Activated CD4-positive, alpha-beta T cell treated with anti-CD3 and anti-CD28 coated beads, Interleukin-10, Interleukin-2, amounts not matched to agents 100 ng/mL and 50 ng/mL, durations not matched to agents 16 hours and 8 hours (primary cell): ENCODE measurements at places on chromosomes 5 and 9.

DNA sequence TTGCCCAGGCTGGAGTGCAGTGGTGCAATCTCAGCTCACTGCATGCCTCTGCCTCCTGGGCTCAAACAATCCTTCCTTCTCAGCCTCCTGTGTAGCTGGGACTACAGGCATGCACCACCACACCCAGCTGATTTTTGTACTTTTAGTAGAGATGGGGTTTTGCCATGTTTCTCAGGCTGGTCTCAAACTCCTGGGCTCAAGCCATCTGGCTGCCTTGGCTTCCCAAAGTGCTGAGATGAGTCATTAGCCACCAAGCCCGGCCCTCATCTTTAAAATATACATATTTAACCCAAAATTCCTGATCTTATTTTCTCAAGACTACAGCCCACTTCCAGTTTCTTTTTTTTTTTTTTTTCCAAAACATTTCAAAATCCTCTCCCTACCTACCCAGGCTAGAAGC lies 31.7 kb upstream of the MINAR2 start:
- DNase-seq: no peak

DNA sequence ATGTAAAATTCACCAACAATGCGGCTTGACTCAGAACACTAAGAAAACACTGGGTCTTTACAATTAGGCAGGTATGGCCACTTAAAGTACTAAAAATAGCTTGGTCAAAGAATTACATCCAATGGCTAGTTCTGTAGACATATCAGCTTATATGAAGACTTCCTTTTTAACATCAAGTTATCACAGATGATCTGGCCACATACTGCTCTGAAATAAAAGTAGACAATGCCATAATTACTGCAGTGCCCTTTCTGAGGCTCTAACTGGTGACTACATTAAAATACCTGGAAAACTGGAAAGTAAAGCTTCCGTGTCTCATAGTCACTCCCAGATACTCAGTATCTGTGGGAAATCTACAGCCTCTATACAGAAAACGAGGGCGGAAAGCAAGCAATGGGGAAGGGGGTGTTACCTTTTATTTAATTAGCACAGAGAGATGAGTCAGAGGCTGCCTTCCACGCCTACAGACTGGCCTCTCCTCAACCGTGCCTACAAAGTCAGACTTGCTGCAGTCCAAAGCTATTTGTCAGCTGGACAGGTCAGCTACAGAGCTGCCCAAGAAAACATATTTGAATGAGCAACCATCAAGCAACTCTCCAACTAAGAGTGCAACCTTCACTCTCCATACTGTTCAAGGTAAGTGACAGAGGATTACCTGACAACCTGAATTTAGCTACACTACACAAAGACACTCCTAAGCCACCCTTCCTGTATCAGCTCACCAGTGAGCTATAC lies 8.7 kb downstream of the SERINC5 start:
- peak; percentile 64 for DNase-seq

DNA sequence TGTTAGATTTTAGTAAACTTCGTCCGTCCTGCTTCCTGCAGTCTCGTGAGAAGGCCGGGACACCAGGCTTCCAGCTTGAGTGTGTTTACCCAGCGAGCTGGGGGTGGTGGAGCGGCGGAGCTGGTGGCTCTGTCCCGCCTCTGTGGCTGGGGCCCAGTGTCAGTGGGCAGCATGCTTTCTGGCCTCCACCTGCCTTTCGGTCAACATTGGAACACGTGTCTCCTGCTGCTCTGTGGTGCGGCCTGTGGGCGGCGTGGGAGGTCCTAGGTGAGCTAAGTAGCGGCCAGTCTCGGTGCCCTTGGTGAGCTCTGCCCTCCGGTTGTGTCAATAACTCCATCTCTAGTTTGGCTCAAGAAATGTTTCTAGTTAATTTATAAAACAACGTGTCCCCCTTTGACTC lies 125.9 kb downstream of the GADD45G start:
- DNase-seq: no peak

DNA sequence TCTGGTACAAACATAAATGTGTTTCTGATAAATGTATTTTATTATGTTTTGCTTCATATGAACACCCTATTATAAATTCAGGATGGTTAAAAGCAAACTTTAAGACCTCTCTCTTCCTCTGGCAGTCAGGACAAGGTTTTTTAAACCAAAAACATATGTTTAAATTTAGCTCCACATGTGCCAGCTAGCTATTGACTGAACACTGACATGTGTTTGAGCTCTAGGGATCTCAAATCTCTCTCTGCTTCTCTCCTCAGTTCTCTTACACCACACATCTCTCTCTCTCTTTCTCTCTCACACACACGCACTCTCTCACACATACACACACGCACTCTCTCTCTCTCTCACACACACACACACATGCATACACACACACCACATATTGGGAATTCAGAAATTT lies 150.1 kb upstream of the RFX3 start:
- no peak for DNase-seq

DNA sequence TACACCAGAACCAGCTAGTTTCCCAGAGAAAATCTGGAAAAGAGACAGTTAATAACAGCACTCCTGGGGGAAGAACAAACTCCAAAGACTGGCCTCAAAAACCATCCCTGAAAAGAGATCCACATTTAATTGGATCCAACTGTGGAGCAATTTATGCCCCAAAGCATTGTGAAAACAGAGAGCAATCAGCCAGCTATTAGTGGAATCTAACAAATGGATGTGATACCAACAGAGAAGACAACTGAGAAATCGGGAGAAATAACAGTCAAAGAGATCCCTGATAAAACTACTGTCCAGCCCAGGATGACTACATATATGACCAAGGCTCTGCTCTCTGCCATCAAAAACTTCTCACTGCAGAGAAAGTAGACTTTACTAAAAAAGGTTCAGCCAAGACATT lies 40.5 kb upstream of the TRIO start:
- DNase-seq: no peak

GRCh38 chr9:91884153-91884552 lies 65.9 kb downstream of the ROR2 start:
- no peak for DNase-seq

DNA sequence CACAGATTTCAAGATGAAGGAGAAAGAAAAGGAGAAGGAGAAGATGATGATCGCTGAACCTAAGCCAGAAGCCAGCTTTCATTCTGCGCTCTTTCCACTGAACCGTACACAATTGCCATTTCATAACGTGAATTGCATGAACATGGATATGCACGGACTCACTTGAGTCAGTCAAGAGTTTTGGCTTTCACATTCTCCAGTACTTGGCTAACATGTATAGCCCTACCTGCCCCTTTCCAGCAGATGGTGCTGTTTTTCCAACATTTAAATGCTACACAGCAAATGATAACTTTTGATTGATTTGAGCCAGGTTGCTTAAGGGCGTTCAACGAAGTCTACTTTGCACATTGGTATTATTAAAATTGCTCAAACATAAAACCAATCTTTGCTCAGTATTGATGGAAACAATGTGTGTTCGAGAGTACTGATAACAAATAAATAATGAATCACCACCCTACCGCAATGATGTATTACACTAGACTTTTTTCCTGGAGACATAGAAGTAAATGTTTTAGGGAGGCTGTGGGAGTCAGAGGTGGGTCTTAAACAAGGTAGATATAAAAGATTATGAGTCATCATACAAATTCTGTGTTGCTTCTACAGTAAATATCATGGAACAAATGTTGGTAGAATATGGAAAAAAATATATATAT lies 196.4 kb downstream of the TRPM3 start:
- peak; percentile 49 for DNase-seq

GRCh38 chr5:173242079-173242478 lies 7.1 kb upstream of the NKX2-5 start:
- no peak for DNase-seq

- peak; percentile 14 for DNase-seq
Measured at GRCh38 chr9:16871336-16872151, 1.1 kb upstream of the BNC2 start.
